ENCODE measurements at places on chromosomes 6 and 20.

- peak; percentile 92 for DNase-seq
Observed at GRCh38 chr6:129683601-129684322, 26.2 kb downstream of the ARHGAP18 start.

DNA sequence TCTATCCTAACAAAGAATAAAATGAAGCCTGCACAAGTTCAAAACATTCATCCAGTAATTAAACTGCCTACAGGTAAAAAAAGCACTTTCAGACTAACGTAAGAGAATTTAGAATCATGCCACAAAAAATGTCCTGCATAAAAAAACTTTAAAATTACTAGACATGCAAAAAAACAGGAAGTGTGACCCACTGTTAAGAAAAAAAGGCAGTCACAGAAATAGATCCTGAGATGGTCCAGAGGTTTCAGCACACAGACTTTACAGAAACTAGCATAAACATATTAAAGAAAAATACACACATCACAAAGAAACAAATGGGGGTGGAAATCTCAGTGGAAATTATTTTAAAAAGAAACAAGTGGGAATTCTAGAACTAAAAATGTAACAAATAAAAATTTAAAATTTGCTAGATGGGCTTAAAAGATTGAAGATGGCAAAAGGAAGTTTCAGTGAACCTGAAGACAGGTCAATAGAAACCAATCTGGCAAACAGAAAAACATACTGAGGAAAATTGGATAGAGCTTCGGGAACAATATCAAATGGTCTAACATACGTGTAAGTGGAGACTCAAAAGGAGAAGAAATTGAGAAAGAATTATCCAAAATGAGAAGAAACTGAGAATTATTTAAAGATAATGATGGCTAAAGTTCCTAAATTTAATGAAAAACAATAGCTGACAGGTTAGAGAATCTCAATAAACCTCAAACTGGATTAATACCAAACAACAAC, 3.4 kb upstream of the ZNF133 start:
- DNase-seq = peak; percentile 22

GRCh38 chr6:79446006-79446405, 91.2 kb downstream of the LCA5 start:
- DNase-seq = no peak

GRCh38 chr20:38728191-38728781, 4.0 kb downstream of the SLC32A1 start:
- no peak for DNase-seq

DNA sequence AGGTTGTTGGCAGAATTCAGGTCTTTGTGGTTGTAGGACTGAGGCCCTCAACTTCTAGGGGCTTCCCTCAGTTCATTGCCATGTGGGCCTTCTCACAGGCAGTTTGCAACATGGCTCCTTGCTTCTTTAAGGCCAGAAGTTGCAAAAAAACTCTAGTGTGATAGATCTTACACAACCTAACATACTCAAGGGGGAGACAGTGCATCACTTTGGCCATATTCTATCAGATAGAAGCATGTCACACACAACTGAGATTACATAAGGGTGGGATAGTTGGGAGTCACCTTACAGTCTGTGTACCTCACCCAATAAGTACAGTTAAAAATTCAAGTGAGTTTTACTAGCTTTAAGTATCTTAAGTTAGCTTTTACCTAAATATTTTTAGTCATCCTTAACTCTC, 1.6 kb downstream of the SIRPD start:
- DNase-seq = no peak

- DNase-seq = no peak
Observed at GRCh38 chr6:72288592-72288991, 333.3 kb upstream of the KCNQ5 start.

DNA sequence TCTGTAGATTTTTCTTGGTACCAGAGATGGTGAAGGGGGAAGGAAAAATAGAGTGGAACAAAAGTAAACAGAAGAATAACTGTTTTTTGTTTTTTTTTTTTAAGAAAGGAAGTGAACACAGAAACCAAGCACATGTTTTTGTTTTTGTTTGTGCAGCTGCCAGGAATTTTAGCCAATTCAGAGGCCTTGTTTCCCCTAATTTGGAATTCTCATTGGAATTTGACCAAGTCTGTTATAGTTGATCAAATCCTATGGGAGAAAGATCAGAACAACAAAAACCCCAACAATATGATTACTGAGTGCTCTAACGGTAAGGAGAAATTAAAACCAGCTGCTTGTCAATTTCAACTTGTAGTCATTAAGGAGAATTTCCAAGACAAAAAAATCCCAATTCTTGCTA, 18.2 kb upstream of the IL22RA2 start:
- peak; percentile 75 for DNase-seq

DNA sequence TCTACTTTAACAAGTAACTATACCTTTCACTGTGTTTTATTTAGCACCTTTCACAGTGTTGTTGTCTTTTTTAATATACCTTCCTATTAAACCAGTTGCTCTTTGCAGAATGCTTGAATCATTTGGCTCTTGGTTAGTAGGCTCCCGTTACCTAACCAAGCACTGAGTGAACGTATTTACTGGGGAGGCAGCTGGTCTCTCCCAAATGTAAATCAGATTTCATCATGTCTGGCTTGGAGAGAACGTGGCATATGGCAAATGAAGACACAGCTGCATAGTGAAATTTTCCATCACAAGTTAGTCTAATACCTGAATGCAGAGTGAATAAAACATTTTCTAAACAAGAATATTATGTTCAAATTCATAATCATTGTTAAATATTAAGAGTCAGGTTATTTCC, 12.4 kb downstream of the HTR1E start:
- DNase-seq = no peak

GRCh38 chr6:142444881-142445301, 143.1 kb downstream of the ADGRG6 start:
- DNase-seq = no peak

DNA sequence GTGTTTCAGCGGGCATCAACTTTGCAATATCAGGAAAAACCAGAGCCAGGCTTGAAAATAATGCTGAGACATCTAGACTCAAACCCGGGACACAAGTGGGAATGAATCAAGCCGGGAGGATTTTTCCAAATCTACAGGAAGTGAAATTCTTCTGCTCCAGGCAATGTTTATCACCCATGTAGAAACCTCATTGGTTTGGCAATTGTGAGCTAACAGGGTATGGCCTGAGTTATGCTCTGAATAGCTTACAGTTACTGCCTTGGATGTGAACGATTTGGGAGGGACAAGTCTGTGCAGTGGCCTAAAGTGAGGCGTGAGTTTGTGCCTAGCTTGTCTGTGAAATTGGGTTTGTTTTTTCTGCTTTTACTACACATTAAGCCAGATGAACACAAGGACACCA, 87.4 kb downstream of the PCSK2 start:
- peak; percentile 12 for DNase-seq

- DNase-seq = no peak
Observed at GRCh38 chr6:117501722-117502121, 19.2 kb downstream of the DCBLD1 start.

- DNase-seq = no peak
Observed at GRCh38 chr6:90274451-90275030, 22.1 kb downstream of the BACH2 start.

Measured in adipocyte (in vitro differentiated cells).